ENCODE measurements at places on chromosomes 7 and 10. TPM values are rescaled to one million over a fixed set of nuclear protein-coding genes. Genes with fewer than 3 reads are reported as not detected.

DNA sequence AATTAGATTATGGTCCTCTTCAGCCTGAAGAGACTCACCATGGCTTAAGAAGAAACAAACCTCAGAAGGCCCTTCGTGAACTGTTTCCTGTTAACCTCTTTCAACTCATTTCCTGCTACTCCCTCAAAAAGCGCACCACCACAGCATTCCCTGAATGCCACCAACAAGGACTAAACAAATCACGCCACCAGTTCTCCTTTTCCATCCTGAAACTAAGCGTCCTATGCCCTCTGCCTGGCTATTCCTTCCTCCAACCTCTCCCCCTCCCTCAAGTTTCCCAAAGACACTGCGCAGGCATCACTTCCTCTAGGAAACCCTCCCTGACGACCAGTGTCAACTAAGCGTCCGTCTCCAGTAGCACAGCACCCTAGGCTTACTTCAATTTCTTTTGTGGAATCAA lies 12.0 kb downstream of the YWHAG start:
- peak; percentile 52 for DNase-seq
- H3K27me3 ChIP-seq, result no peaks in the 10 kb centered on the region
- H3K36me3 ChIP-seq, result peaks cover 60% of the 10 kb centered on the region
- peaks cover 9% of the 10 kb centered on the region for H3K4me1 ChIP-seq
- no peak overlapping the region for H3K4me3 ChIP-seq

DNA sequence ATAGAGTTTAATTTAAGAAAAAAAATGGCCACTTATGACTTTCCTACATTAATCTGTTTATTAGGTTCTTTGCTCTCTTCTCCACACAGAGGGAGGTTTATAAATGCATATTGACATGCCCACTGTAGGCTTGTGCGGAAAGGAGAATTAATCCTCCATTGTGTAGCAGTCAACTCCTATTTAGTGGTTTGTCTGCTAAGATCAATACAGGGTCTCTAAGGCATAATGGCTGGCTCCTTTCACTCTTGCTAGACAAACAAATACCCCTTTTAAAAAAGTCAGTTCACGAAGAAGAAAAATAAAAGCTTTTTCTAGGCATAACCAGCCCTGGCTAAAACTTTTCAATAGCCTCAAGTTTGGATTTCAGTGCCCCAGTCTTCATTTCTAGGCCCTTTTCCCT lies 141.6 kb downstream of the TSPAN12 start:
- H3K27ac ChIP-seq, result no peak overlapping the region
- no peak for DNase-seq
- H3K27me3 ChIP-seq, result no peaks in the 10 kb centered on the region
- no peak overlapping the region for H3K4me3 ChIP-seq

DNA sequence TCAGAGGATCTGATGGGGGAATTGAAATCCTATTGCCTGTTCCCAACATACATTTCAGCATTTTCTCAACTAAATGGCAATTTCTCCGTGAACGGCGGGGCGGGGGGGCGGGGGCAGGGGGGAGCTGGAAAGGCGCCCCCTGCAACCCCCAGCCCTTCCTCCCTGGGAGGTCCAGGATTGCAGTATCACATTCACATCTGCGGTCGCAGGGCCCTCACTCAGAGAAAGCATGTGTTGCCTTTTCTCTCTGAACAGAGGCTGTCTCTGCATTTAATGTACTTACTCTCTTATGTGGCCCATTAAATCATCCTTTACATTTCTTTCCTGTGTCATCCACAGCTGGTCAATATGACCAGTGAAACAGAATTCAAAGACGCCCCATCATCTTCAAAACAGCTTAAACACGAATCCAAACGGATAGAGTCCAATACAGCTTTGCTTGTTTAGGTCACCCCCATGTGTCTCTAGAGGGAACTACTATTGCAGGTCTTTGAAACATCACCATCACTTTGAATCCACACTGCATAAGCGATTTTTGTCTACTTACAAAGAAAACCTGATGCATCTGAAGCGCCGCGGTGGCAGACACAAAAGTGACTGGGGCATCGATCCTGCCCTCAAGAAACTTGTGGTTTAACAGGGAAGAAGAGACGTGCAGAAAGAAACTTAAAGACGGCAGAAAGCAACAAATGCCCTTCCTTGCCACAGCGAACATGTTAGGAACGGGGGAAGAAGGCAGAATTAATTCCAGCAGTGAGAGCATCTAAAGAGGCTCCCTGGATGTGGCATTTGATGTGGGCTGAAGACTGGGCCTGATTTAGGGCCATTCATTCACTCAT lies 17.0 kb upstream of the ECHDC3 start:
- no peaks in the 10 kb centered on the region for H3K4me1 ChIP-seq
- no peak overlapping the region for H3K27ac ChIP-seq
- H3K27me3 ChIP-seq, result no peaks in the 10 kb centered on the region

GRCh38 chr10:10872035-10872673 lies 145.5 kb upstream of the CELF2 start:
- no peak overlapping the region for H3K4me3 ChIP-seq
- H3K27me3 ChIP-seq, result no peaks in the 10 kb centered on the region
- H3K36me3 ChIP-seq, result no peaks in the 10 kb centered on the region
- no peak for DNase-seq

GRCh38 chr7:94655848-94656657 lies at the start of gene SGCE:
SGCE (minus strand) TSS chr7:94656133; CDS start chr7:94656098, 35 bp downstream.
- peak within 1 kb of the TSS; percentile 87 for H3K27ac ChIP-seq
- no peaks in the 10 kb centered on the region for H3K27me3 ChIP-seq
- peak within 1 kb of the TSS; percentile 84 for H3K4me3 ChIP-seq
- DNase-seq, result peak; percentile 92
- peaks cover 33% of the 10 kb centered on the region for H3K4me1 ChIP-seq
- no peaks in the 10 kb centered on the region for H3K36me3 ChIP-seq

- peaks cover 8% of the 10 kb centered on the region for H3K4me1 ChIP-seq
- no peak overlapping the region for H3K4me3 ChIP-seq
- no peaks in the 10 kb centered on the region for H3K36me3 ChIP-seq
- DNase-seq, result no peak
- no peaks in the 10 kb centered on the region for H3K27me3 ChIP-seq
Observed at GRCh38 chr7:116689790-116690259, 17.8 kb downstream of the MET start.

DNA sequence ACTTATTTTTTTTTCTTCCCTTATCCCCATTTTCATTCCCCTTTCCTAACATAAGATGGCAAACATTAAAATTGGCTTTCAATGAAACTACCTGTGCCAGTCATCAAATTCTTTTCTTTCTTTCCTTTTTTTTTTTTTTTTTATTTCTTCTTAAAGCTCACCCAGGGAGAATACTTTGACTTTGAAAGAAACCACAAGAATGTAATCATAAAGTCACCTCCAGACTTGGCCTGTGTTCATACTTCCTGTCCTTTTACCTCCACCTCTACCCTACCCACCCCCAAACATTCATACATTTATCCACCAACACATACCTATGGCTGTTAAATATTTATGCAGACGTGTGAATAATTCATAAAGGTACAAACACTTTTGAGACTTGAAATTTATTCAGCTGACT lies 254.6 kb downstream of the SLC25A13 start:
- no peak for DNase-seq
- H3K4me3 ChIP-seq, result no peak overlapping the region
- no peaks in the 10 kb centered on the region for H3K4me1 ChIP-seq
- H3K27ac ChIP-seq, result no peak overlapping the region

The DPP6 gene
- 53.2 TPM for total RNA-seq

DNA sequence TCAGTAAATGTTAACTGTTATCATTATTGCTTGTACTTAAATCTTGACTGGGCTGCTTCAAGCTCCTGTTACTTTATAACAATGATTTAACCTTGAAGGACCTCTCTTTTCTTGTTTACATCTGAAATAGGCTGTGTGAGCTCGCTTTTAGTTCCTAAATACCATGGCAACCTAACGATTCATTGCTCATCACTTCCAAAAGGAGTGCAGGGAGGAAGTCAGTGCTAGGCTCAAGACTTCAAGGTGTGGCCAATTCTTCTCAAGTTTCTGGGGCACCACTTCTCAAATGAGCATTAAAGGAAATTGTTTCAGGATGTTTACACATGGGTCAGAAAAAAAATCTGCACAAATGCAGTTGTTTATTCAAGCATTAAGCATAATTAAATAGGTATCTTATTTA lies 284.2 kb downstream of the MTERF1 start:
- no peak overlapping the region for H3K27ac ChIP-seq
- no peak overlapping the region for H3K4me3 ChIP-seq
- no peak for DNase-seq
- no peaks in the 10 kb centered on the region for H3K4me1 ChIP-seq
- H3K27me3 ChIP-seq, result no peaks in the 10 kb centered on the region

DNA sequence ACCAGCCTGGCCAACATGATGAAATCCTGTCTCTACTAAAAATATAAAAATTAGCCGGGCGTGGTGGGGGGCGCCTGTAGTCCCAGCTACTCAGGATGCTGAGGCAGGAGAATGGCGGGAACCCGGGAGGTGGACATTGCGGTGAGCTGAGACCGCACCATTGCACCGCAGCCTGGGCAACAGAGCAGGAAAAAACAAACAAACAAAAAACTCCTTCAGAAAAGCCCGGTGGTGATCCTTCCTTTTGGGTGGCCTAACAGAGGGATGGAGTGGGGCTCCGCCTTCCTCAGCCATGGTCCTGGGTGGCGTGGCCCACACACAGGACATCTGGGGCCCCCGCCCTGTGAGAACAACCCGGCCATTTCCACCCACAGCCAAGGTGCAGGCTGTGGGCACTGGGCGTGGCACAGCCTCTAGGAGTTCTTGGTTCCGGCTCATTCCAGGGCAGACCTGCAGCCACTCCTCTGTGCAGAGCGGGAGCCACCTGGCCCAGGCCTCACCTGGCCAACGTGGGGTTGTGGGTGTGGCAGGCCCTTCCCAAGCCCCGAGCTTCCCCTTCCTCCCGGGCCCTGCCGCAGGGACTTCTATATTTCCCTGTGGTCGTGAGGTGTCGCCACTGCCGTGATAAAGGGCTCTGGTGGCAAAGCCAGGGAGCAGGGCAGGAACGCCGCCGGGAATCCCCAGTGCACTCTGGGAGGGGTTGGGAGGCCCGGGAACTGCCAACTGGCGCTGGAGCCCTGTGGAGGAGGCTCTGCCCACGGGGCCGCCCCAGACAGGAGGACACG lies 37.6 kb downstream of the GET4 start:
- H3K4me1 ChIP-seq, result no peaks in the 10 kb centered on the region
- H3K27ac ChIP-seq, result peak overlapping the region; percentile 5
- no peak overlapping the region for H3K4me3 ChIP-seq
- no peaks in the 10 kb centered on the region for H3K27me3 ChIP-seq

DNA sequence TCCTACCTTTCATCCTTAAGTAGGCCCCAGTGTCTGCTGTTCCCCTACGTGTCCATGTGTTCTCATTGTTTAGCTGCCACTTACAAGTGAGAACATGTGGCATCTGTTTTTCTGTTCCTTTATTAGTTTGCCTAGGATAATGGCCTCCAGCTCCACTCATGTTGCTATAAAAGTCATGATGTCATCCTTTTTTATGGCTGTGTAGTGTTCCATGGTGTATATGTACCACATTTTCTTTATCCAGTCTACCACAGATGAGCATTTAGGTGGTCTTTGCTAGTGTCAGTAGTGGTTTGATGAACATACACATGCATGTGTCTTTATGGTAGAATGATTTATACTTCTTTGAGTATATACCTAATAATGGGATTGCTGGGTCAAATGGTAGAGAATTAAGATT lies 146.2 kb upstream of the SLC26A5 start:
- H3K4me1 ChIP-seq, result no peaks in the 10 kb centered on the region
- no peak for DNase-seq
- no peak overlapping the region for H3K4me3 ChIP-seq

DNA sequence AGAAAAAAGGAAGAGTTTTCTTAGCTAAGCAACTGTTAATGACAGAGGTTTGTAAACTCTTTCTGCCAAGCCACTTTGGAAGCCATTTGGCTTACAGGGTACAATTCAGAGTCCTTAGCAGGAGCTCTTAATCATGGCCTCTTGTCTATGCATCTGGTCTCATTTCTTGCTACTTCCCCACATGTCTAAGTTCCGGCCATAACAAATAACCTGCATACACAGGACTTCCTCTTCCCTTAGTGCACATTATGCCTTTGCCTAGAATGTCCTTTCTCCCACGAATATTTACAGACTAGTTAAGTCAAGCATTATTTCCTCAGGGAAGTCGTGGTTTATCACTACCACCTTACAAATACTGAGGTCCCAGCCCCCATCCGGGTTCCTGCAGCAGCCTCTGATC lies 8.6 kb upstream of the UPF2 start:
- H3K27me3 ChIP-seq, result no peaks in the 10 kb centered on the region
- H3K36me3 ChIP-seq, result no peaks in the 10 kb centered on the region
- no peaks in the 10 kb centered on the region for H3K4me1 ChIP-seq

DNA sequence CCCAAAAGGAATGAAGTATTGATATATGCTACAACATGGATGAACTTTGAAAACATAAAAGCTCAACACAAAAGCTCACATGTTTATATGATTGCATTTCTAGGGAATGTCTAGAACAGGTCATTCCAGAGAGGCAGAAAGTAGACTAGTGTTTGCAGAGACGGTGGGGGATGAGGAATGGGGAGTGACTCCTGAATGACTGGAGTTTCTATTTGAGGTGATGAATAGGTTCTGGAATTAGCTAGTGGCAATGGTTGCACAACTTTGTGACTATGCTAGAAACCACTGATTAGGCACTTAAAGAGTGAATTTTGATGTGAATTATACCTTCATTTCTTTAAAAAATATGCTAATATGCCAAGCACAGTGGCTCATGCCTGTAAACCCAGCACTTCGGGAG lies 6.9 kb downstream of the KPNA7 start:
- no peak overlapping the region for H3K27ac ChIP-seq
- H3K36me3 ChIP-seq, result no peaks in the 10 kb centered on the region
- no peak for DNase-seq
- no peaks in the 10 kb centered on the region for H3K4me1 ChIP-seq

The CPVL gene
- total RNA-seq, result 6.6 TPM

DNA sequence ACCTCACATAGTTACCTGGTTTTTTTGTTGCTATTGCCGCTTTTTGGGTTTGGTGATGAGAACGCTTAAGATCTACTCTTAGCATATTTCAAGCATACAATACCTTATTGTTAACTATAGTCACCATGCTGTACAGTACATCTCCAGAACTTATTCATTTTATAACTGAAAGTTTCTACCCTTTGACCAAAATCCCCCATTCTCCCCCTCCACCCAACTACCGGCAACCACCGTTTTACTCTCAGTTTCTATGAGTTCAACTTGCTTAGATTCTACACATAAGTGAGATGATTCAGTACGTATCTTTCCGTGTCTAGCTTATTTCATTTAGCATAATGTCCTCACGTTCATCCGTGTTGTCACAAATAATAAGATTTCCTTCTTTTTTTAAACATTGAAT lies 86.7 kb upstream of the IL6 start:
- H3K36me3 ChIP-seq, result no peaks in the 10 kb centered on the region
- no peak for DNase-seq
- H3K27ac ChIP-seq, result no peak overlapping the region
- H3K4me1 ChIP-seq, result no peaks in the 10 kb centered on the region

The BLOC1S2 gene
- 21.1 TPM for total RNA-seq

DNA sequence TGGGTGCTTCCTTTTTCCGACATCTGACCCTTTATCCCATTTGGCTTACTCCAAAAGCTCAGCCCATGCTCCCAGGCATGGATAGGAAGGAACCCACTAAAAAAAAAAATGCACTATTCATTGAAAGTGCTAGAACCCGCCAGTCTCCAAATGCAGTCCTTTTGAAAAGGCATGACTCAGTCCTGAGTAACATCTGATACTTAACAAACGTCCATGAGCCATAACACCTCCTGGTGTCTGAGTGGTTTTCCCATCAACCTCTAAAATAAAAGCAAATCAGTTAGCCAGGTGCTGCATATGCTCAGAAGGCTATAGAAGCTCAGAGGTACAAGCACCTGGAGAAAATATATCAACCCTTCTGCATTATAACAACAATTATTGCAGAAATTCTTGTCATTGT lies 45.0 kb upstream of the CACUL1 start:
- no peak for DNase-seq
- no peak overlapping the region for H3K4me3 ChIP-seq
- H3K36me3 ChIP-seq, result no peaks in the 10 kb centered on the region
- no peak overlapping the region for H3K27ac ChIP-seq

The C10orf71 gene
- not detected for total RNA-seq

Measured in sigmoid colon (tissue), 7 donors.